ENCODE measurements at places on chromosomes 7 and 10.
A peak's percentile ranks its signal among the peaks of the same experiment; 100 is the strongest.

GRCh38 chr7:149280661-149281507 lies 18.9 kb downstream of the ZNF783 start:
- no peak for DNase-seq

DNA sequence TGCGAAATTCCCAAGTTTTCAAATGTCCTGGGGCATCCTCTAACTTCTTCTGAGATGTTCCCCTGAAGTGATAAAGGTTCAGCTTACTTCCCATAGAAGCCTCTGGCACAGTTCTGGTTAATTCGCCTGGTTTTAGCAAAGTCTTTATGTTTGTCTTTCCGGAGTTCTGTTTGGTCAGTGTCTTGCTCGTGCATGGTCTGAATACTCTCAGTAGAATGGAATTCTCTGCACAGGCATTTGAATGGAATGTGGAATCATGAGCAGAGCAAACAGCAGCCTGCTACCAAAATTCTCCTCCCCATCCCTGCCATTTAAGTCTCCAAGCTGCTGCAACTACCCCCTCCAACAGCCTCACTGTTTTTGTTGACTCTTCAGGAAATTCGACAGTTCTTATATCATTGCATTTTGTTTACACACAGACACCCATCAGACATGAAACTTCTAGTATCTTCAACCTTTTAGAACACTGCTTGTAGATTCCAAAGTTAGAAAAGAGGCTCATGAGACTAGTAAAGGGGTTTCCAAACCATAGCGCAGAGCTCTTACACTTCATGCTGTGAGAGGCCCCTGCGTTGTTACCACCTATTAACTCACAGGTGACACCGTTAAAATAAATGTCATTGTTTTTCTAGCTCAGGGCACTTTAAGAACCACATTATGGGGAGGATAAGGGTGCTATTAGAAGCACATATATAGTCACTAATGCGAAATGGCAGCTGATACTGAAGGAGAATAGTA lies 129.7 kb downstream of the PLCE1 start:
- DNase-seq, result no peak

DNA sequence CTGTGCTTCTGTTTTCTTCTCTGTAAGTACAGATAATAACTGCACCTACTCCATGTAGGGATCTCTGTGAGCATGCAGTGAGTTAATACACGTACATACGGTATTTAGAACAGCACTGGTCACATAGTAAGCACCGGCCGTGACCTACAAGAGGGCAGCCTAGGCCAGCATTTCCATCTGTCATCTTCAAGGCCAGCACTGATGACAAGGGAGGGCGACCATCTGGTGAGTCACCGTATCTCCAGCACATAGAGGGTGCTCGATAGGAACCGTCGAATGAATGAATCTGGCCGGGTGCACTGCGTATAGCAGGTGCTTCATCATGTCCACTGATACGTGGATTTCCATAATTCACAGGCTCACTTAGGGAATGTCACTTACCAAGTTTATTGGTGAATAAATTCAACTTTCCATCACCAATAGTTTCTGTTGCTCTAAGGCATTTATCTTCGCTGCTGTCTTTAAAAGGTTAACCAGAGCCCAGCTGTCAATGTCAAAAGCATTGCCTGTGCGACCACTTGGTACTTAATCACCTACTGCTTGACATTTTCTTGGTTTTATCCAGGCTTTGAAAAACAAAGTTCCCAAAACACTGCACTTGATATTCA lies 8.3 kb downstream of the NOD1 start:
- no peak for DNase-seq

DNA sequence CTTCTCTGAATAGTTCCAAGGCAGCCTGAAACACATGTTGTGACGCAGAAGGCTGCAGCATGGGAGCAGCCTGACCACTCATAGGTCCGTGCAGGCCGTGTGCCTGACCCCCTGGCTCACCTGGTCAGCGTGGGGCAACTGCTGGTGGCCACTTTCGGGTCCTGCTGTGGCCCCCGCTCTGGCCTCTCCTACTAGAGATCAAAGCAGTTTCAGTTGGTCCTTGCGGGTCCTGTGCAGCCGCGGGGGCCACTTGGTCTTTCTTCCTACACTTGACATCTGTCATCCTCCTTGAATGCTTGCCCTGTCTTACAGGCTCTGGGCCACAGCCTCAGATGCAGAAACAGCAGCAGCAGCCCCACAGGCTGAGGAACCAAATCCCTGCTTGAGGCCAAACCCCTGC lies 320.8 kb upstream of the ZNF32 start:
- no peak for DNase-seq

- peak; percentile 52 for DNase-seq
Observed at GRCh38 chr10:9342885-9343570, 1288.5 kb downstream of the GATA3 start.

- DNase-seq, result no peak
Observed at GRCh38 chr10:93437086-93437945, 44.8 kb downstream of the MYOF start.

DNA sequence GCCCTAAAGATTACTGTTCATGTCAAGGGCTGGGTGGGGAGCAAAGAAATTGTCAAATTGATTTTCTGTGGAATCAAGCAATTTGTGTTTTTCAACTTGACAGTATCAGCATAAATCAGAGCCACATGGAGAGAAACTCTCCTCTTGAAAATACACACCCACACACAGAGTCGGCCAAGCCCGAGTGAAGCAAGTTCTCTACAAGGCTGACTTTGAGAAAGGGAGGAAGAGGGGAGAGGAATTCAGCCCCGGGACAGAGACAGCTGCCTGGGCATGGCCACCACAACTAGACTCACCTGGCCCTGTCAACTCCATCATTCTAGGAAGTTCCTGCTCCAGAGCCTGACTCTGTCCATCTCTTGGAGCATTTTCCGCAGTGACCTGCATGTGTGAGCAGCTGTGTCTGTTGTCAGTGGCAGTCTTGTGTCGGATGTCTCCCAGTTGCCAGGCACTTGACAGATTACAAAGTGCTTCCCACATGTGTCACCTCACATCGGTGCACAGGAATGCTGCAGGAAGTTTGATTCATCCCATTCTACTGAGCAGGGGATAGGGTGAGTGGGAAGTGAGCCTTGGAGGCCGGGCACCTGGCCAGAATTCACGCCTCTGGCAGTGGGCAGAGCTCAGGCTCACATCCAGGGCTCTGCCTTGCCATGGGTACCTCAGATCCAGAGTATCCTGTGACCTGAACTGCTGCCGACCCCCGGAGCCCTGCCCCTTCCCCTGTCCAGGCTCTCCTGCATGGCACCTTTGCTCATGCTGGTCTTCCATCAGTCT lies 37.9 kb downstream of the ADAM12 start:
- peak; percentile 22 for DNase-seq

GRCh38 chr10:77836299-77836820 lies 90.2 kb downstream of the DLG5 start:
- DNase-seq, result no peak

DNA sequence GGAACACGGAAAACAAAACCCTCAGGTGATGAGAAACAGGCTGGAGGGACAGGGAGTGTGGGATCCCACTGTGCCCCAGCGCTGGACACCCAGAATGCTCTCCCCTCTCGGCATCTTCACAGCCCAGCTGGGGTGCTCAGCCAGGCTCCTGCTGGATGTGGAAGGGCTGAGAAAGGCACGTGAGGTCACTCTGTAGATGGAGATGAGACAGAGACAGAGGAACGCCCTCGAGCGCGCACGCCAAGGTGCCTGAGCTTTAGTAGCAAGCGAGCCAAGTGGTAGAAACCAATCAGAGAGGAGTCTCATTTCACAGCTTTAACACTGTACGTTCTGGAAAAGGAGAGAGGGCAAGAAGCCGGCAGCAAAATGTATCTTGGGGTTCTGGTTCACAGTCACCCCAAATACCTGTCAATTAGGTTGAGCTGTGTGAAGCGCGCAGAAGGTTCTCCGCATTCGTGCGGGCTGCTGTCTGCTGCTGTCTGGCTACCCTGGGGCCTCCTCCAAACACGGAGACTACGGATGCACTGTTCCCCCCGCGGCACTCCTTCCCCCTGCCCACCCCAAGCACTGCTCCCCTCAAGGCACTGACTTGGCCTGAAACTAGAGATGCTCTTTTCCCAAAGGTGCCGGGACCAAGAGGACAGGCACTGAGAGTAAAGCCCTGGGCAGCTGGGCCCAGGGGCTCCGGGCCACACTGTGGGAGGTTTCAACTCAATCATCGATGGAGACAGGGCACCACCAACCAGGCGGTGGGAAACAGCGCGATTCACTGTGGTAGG lies 91.4 kb downstream of the ZRANB1 start:
- no peak for DNase-seq

- no peak for DNase-seq
Observed at GRCh38 chr7:131008840-131009711, 275.1 kb upstream of the KLF14 start.

DNA sequence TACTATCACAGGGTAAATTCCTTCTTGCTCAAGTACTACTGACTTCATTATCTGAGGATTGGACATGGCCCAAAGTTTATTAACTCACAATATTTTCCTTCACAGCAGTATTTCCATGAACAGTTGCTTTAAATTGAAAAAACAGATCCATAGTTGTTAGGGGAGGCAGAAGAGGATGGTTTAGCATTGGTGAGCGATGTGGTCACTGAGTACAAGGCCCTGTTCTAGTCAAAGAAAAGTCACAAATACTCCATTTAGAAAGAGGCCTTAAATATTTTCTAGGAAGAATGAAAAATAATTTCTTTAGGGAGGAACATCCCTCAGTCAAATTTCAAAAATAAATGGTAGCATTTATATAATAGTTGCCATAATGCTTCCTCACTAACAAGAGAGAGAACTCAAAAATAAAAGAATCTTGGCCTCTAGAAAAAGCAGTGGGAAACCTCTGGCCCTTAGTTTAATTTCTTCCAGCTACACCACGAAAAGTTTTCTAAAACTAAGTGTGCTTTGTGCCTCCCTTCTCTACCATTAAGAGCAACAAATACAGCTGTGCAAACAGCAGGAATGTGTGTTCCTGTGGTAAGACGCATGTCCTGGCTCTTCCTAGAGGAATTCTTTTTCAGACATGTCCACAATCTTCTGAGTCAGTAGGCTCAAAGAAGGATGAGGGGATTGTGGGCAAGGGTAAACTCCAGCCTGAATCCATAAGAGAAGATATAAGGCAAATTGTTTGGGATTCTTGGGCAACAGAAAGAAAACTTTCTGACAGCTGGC lies 105.7 kb downstream of the HOXA1 start:
- DNase-seq, result no peak

DNA sequence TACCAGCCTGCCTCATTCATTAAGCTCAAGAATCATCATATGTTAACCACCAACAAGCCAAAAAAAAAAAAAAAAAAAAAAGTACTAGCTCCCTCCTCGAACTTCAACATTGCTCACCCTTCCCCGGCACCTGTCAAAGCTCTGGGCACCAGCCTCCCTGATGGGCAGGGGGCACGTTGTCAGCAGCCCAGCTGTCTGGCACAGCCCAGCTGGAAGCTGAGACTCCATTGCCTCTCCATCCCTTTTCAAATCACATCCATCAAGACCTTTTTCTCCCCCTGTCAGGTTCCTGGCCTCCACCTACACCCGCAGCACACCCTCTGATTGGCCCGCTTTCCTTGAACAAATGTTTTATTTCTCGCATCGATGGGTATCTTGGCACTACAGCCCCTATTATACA lies 913.3 kb upstream of the AUTS2 start:
- DNase-seq, result no peak

DNA sequence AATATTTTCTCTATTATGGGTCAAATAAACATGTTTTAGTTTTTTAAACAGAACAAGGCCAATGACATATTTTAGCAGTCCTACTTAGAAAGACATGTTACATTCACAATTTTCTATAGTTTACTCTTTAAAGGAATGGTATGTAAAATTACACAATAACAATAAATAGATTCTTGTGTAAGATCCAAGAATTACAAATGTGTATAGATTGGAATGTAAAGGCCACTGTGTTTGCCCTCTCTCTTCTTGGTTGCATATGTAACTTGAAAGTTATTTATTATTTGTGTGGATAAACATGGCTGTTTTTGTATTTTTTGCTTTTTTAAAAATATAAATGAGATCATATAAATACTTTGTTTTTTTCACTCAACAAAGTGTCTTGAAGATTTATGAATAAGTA lies 979.3 kb upstream of the CELF2 start:
- DNase-seq, result no peak

GRCh38 chr7:27187475-27188385 lies 2.7 kb upstream of the HOXA11 start:
- no peak for DNase-seq

GRCh38 chr7:36278620-36279172 lies 111.0 kb upstream of the ANLN start:
- no peak for DNase-seq

DNA sequence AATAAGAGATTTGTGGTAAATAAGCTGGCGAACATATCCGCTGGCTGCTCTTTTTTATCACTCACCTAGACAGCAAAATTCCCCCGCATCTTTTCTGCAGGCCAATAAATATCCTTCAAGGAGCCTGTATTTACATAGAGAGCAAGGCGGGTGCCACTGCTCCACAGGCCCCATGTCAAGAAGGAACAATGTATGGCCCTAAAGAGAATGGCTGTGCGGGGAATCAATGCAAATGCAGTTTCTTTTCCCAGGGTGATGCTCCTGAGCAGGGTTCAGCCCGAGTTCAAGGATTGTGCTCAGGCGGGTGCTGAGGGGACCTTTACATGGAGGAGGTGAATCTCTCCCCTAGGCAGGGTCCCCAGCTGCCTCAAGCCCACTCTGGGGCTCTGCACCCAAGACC lies 494.2 kb upstream of the ZMIZ1 start:
- DNase-seq, result no peak

- DNase-seq, result no peak
Observed at GRCh38 chr10:33155720-33156638, 178.5 kb downstream of the NRP1 start.

GRCh38 chr7:47291461-47292081 lies 290.3 kb downstream of the TNS3 start:
- no peak for DNase-seq

DNA sequence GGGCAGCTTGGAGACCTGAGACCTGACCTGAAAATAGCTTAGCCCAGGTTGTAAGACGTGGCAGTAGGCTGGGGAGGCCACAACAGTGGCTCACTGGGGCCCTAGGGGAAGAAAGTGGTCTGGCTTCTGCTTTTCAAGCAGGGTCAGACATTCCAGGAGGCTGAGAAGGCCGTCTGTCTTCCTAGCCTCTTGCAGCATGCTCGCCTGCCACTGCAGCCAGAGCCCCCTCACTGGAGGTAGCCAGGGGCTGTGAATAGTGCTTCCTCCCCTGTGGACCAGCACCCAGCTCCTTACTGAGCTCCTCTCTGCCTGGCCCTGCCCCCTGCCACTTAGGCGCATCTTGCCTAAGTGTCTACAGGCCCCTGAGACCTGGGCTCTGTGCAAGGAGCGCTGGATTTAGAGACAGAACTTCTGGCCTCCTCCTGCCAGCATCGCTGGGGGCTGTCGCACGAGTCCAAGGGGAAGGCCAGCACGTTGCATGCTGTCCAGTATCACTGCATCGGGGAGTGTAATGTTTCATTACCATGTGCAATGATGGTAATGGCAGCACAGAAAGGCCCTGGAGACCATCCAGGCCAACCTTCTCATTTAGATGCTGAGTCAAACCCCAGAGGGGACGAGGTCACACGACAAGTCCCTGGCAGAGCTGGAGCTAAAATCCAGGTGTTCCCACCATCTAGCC lies 12.7 kb downstream of the ZMIZ1 start:
- DNase-seq, result no peak

DNA sequence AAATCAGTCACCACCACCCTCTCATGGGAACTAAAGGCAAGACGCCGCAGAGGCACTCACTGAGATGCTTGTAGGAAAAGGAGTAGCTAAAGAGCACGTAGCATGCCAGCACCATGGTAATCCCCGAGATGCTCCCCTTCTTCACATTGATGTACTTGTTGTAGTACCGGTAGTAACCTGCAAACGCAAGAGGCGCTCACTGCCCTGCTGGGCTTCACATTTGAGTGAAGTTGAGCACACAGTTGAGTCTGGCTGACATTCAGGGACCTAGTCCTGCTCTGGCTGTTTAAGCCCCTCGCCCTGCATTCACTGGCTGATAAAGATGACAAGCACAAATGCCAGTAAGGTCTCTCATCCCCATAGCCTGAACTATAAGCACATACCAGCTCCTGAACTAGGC lies 6.9 kb downstream of the ATP5MF start:
- no peak for DNase-seq
